Stimulated activated CD4-positive, alpha-beta T cell treated with anti-CD3 and anti-CD28 coated beads, Interleukin-1b, Interleukin-23, amount 100 ng/mL, for 1 hour (primary cell): ENCODE measurements at places on chromosomes 12 and 14.

- DNase-seq, result no peak
Measured at GRCh38 chr12:74595696-74596095, 58.1 kb downstream of the ATXN7L3B start.

- DNase-seq, result no peak
Measured at GRCh38 chr12:53051058-53051880, 1.4 kb downstream of the TNS2 start.

GRCh38 chr12:76422154-76422542 is 73.9 kb upstream of the BBS10 start:
- DNase-seq, result no peak

DNA sequence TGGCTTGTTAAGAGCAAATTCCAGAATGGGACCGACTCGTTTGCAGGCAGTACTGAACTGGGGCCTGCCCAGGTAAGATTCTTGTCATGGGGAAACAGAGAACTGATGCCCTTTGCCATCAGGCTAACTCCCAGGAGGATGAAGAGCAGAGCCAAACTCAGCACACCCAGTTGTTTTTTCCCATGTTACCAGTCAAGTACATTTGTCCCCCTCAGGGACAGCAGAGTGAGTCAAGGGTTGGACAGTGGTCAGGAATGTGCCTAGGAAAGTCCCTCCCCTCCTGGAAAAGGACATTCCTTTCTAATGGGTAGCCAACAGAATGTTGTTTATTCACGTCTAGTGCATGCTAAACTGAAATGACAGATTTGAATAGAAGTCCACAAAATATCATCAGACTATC is 1.6 kb downstream of the ART4 start:
- DNase-seq, result no peak

DNA sequence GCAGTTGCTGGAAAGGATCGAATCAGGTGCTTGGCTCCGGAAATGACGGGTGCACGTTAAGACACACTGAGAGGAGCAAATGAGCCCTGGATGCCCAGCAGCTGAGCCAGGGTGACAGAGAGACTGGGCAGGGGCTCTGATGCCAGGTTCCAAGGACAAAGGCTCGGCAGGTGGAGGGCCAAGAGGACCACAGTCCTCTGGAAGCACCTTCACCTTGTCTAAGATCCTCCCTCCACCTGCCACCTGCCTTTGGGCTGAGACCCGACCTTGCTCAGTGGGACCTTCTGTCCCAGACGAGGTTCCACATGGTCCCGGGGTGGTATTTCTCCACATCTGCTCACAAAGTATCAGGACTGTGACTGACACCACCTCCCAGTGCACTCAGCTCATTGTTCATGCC is 1.0 kb downstream of the ANO2 start:
- DNase-seq, result no peak

DNA sequence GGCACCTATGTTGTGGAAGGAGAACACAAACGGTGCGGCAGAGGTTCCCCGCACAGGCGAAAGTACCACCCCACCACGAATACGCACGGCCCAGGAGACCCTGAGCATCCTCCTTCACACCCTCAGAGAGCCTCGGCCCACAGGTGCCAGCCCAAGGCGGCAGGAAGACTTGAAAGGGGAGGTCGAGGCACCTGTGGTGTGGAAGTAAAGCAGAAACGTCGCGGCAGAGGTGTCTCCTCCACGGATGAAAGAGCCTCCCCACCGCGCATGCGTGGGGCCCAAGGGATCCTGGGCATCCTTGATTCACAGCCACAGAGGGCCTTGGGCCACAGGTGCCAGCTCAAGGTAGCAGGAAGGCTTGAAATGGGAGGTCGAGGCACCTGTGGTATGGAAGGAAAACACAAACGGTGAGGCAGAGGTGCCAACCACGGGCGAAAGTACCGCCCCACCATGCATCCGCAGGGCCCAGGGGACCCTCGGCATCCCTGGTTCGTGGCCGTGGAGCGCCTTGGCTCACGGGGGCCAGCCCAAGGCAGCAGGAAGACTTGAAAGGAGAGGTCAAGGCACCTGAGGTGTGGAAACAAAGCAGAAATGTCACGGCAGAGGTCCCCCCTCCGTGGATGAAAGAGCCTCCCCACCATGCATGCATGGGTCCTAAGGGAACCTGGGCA is 380.1 kb downstream of the ALG10 start:
- DNase-seq, result no peak

GRCh38 chr14:50862036-50862570 is 9.8 kb upstream of the ABHD12B start:
- DNase-seq, result no peak

DNA sequence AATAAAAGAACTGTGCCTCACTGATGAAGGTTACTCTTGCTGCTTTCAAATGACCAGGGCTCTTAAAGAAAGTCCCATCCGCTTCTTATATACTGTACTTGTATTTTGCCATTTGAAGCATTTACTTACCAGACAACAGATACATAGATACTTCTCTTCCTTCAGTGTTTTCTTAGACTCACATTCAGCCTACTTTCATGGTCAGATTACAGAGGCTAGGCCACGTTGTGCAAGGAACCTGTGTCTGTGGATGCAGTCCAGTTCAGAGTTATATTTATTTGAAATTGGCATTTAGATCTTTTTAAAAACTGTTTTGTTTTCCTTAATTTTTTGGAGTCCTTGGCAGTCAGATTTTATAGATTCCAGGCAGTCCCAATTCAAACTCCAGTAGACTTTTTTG is 6.2 kb downstream of the CHURC1 start:
- no peak for DNase-seq
